Retinal pigment epithelial cell (primary cell): ENCODE measurements at places on chromosomes 1 and 21.

DNA sequence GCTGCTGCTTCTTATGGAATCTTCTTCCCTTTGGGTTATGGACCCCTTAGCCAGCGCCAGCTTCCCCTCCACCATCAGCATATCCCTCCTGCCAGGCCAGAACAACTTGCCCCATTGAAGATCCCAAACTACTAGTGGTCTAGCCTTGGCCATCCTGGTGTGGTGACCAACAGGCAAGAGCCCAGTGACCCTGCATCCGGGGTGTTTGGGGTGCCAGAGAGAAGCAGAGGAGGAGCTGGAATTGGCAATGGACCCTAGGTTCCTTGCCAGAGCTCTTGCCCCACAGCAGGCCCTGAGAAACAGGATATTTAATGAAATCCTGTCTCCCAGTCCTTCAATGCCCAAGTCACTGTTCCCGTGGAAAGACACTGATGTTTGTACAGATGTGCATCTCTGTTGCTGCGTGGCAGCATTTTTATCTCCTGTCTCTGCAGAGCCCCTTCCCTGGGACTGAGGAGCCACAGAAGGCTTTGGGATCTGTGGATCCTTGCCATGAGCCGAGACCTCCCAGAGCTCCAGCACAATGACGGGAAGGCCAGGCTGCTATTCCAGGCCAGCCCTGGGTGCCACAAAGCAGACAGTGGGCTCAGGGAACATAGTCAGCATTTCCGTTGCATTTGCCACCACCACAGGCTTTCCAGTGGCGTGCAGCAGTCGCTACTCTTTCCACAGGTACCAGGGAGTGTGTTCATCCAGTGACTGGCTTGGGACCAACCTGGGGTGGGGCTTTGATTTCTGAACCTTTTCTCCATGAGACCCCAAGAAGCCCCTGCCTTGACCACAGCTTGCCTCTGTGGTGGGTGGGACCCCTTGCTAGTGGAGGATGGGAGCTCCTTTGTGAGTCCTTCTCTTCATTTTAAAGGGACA is 21.6 kb downstream of the NAV1 start:
- no peak for DNase-seq

GRCh38 chr1:43569175-43569574 is 38.5 kb downstream of the PTPRF start:
- DNase-seq, result no peak

GRCh38 chr1:153626904-153627714 is at the start of gene S100A13:
Gene S100A13 (minus strand): TSS chr1:153627505. CDS start chr1:153626472, 1,033 bp downstream.
- peak; percentile 87 for DNase-seq

- peak; percentile 100 for DNase-seq
Observed at GRCh38 chr1:86913896-86914600, at the start of gene SELENOF. Gene SELENOF (minus strand): TSS chr1:86914126. CDS start chr1:86914111, 15 bp downstream.

GRCh38 chr1:7350804-7351203 is 420.3 kb upstream of the VAMP3 start:
- DNase-seq, result no peak

DNA sequence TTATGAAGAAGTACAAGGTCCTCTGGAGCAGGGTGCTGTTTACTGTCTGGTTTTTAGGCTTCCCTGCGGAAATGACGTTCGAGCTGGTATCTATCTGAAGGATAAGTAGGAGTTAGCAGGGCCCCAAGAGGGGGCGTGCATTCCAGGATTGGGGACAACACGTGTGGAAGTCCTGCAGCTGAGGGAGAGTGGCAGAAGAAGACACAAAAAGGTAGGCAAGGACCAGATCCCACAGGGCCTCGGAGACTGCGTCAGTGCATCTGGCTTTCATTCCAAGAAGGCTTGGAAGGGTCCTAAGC is 5.9 kb downstream of the RIMS3 start:
- no peak for DNase-seq

DNA sequence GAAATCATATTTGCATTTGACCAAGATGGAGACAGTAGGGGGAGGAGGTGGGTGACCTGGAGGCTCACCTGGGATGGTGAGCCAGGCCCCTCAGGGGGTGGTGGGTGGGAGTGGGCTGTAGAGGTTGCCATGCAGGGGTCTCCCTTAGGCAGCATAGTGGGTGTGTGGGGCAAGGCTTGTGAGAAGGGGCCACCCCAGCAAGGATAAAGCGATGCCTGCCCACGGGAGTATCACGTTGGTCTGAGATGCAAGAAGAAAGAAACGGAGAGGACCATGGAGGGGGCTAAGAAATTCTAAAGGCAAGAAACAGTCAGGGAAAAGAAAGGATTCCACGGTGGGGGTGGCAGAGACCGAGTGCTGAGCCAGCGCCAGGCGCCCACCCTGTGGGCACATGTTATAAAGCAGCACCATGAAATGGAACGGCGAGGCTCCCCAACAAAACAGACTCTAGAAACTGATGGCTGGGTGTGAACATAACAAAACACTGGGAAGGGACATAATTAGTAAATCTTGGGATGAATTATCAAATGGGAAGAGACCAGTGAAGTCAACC is 11.7 kb upstream of the C2CD2 start:
- DNase-seq, result no peak

- DNase-seq, result no peak
Observed at GRCh38 chr1:66175581-66175980, 358.4 kb upstream of the SGIP1 start.

GRCh38 chr1:164633997-164634396 is 75.0 kb downstream of the PBX1 start:
- no peak for DNase-seq

DNA sequence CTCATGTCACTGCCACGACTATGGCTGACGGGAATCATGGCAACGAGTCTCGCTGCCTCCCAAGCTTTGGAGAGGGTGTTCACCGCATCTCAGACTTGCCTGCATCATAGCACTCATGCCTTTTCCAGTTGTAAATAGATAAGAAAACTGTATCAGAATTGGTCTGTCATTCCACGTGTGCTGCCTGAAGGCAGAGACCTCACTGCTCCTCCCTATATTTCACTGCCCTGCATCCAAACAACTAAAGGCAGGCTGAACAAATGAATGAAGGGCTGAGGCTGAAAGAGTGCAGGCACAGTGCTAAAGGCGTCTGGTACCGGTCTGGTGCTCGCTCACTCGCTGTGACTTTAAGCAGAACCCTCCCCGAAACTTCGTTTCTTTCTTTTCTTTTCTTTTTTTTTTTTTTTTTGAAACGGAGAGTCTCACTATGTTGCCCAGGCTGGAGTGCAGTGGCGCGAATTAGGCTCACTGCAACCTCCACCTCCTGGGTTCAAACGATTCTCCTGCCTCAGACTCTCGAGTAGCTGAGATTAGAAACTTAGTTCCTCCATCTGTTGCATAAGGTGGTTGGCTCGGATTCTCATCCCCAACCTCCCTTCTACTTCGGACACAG is 542 bp downstream of the EIF2B3 start:
- no peak for DNase-seq
